K562 (cell line): ENCODE measurements at places on chromosomes 7 and 10. TPM values are rescaled to one million over a fixed set of nuclear protein-coding genes. Genes with fewer than 3 reads are reported as not detected.

CPXM2 gene
- 0.09 TPM in 1 of 2 replicates, not detected in the other for total RNA-seq

PRLHR gene
- total RNA-seq = not detected in 2 replicates

UTF1 gene
- 0.16 and 0.35 TPM in 2 replicates for total RNA-seq

SEMA4G gene
- 4.1 and 4.2 TPM in 2 replicates for total RNA-seq

PDK4 gene
- total RNA-seq = 0.20 and 0.24 TPM in 2 replicates

DNA sequence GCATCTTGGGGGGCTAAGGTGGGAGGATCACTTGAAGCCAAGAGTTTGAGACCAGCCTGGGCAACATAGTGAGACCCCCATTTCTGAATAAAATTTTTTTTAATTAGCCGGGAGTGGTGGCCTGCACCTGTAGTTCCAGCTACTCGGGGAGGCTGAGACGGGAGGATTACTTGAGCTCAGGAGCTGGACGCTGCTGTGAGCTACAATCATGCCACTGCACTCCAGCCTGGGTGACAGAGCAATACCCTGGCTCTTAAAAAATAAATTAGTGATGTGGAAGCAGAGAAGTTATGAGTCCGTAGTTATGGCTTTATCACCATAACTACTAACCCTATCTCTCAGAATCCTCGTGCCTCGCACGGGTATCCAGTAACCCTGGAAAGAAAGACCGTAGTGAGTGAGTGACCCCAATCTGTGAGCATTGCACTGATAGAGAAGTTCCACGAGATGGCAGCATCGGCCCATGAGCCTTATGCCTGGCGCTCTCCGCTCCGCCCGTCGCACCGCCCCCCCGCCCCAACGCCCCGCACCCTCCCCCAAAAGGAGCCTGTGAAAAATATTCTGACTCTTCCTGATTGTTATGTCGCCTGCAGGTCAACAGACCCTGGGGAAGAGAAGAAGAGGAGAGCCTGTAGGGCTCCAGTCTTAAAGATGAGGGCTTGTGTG is 4.9 kb upstream of the SLC29A3 start:
- peaks cover 10% of the 10 kb centered on the region; the same call in 1 of the 2 replicates for H3K27me3 ChIP-seq
- H3K4me3 ChIP-seq = no peak overlapping the region
- peak; percentile 91 for DNase-seq
- no peaks in the 10 kb centered on the region for H3K36me3 ChIP-seq
- no peak overlapping the region for H3K27ac ChIP-seq

- H3K27me3 ChIP-seq = no peaks in the 10 kb centered on the region
- no peak overlapping the region for H3K27ac ChIP-seq
- H3K36me3 ChIP-seq = no peaks in the 10 kb centered on the region; the same call in 2 of the 3 replicates
- H3K4me1 ChIP-seq = peaks cover 63% of the 10 kb centered on the region
- no peak for DNase-seq
Measured at GRCh38 chr10:95537542-95537927, 23.6 kb downstream of the SORBS1 start.

GRCh38 chr10:282294-283139 is 147.3 kb downstream of the ZMYND11 start:
- no peaks in the 10 kb centered on the region for H3K4me1 ChIP-seq
- H3K36me3 ChIP-seq = no peaks in the 10 kb centered on the region
- H3K27me3 ChIP-seq = peaks cover 81% of the 10 kb centered on the region
- no peak overlapping the region for H3K27ac ChIP-seq
- no peak overlapping the region for H3K4me3 ChIP-seq

- no peaks in the 10 kb centered on the region for H3K27me3 ChIP-seq
- H3K4me3 ChIP-seq = no peak overlapping the region
- DNase-seq = no peak
- H3K36me3 ChIP-seq = no peaks in the 10 kb centered on the region
- no peaks in the 10 kb centered on the region for H3K4me1 ChIP-seq
Measured at GRCh38 chr10:126734015-126734414, 63.5 kb upstream of the C10orf90 start.

DNA sequence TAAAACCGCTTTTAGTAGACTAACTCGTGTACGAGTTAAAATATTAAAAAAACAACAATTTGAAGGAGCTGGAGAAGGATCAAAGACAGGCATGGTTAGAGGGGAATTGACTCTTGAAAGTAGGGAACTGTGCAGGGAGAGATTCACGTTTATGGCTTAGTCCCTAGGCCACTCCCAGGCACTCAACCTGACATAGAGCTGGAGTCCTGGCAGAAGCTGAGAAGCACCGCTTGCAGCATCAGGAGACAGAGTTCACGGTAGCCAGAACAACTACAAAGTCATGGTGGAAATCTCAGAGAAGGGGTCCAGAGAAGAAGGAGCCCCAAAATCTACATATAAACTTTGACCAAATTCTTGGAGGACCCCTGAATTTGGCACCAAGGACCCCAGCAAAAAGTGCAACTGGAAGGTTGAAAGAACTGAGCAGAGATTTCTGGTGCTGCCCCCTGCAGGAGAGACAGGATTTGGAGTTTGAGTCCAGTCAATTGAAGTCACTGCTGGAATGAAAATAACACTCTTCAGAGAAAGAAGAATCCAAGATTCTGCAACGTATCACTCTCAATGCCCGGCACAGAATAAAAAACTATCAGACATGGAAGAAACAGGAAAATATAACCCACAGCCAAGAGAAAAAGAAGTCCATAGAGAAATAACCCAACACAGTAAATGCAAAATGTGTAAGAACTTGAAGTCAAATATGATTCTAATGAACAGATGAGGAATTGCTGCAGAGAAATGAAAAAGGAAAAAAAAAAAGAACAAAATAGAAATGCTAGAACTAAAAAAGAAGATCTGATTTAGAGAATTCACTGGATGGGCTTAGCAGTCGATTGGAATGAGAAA is 493.3 kb upstream of the PODXL start:
- DNase-seq = peak; percentile 65
- H3K4me1 ChIP-seq = no peaks in the 10 kb centered on the region

GRCh38 chr10:95263864-95264226 is 27.0 kb downstream of the PDLIM1 start:
- H3K4me3 ChIP-seq = no peak overlapping the region
- H3K27me3 ChIP-seq = no peaks in the 10 kb centered on the region
- H3K4me1 ChIP-seq = peaks cover 5% of the 10 kb centered on the region; the same call in 1 of the 2 replicates
- H3K27ac ChIP-seq = no peak overlapping the region; the same call in 2 of the 3 replicates

DNA sequence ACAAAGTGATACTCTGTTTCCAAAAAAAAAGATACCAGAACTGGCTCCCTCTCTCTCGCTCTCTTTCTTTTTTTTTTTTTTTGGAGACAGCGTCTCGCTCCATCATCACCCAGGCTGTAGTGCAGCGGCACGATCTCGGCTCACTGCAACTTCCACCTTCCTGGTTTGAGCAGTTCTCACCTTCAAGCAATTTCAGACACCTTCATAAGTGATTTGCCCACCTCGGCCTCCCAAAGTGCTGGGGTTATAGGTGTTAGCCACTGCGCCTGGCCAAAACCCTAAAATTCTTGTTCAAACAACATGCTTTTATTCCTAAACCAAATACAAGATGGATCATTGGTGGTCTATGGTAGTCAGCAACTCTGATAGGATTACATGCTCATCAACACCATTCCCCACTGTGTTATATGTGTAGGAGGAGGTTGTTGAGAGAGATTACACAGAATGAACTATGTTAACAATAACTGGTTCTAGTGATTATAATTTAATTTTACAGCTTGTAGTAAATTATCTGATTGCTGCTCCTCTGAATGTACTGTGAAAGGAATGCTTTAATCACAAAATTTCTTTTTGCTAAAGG is 15.5 kb downstream of the ACBD5 start:
- peaks cover 38% of the 10 kb centered on the region; the same call in 2 of the 3 replicates for H3K36me3 ChIP-seq
- DNase-seq = no peak
- no peaks in the 10 kb centered on the region for H3K4me1 ChIP-seq
